Eye (tissue), 1 donor: ENCODE measurements at places on chromosomes 6 and 20.

GRCh38 chr6:160386869-160387530, 38.8 kb downstream of the SLC22A3 start:
- DNase-seq, result no peak

DNA sequence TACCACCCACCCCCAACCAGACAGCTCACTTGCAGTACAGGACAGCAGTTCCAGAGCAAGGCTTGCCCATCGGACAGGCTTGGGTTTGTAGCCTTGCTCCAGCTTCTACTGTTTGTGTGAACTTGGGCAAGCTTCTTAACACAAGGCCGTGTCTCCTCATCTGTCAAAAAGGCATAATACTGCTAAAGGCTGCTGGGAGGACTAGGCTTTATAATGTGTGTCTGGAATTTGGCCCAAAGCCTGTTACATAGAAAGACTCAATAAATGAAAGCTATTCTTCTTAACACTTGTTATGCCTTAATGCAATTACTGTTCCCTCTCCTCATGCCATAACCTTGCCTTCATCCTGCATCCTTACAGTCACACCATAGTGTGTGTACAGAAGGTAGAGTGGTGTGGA, 43.4 kb downstream of the LYRM4 start:
- no peak for DNase-seq

GRCh38 chr6:107698146-107698545, 126.0 kb downstream of the SCML4 start:
- DNase-seq, result no peak

GRCh38 chr20:7770578-7770977, 169.7 kb downstream of the HAO1 start:
- DNase-seq, result no peak

- DNase-seq, result no peak
Measured at GRCh38 chr6:83914953-83915352, 55.5 kb downstream of the CYB5R4 start.

- DNase-seq, result no peak
Measured at GRCh38 chr20:14210146-14210545, 127.3 kb downstream of the FLRT3 start.

- DNase-seq, result no peak
Measured at GRCh38 chr6:10862361-10862760, 19.5 kb downstream of the GCM2 start.

DNA sequence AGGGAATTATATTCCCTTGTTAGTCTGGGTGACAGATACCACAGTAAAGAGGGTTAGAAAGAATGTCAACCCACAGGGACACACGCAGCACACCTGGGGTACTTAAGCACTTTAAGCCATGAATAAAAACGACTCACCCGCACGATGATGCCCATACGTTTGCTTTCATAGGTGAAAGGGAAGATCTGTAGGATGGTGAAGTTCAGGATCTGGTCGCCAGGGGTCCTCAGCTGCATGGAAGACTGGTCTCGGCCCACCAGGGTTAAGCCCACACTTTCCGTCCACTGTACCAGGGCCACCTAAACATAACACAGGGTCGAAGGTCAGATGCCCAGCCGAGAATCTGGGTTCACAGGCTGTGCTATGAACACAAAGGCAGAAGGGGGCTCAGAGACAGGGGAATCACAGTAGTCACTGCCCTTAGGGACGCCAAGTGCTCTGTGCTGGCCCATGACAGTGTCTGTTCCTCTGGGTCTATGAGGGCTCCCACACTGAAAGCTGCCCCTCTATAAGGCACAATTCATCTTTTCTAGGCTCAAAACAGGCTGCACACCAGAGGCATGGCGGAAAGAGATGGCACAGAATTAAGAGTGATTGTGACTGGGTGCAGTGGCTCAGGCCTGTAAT, 96.8 kb upstream of the NFATC2 start:
- peak; percentile 86 for DNase-seq

DNA sequence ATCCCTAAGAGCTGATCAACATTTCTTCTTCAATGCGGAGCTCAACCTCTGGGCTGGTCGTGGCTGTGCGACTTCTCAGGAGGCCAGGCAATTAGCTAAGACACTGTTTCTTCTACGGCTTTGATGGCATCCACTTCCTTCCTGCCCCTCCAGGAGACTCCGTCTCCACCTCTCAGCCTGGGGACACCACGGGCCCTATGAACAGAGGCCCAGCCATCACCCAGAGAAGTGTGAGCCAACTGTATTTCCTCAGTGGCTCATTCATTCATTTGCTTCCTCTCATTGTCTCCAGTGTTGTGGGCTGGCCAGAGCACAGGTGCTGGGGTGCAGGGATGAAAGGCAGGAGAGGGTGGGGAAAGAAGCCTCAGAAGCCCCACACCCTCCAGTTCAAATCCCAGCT, 51.8 kb upstream of the APCDD1L start:
- DNase-seq, result no peak
